GOT3 (cell line): ENCODE measurements at places on chromosomes 6 and 20.

DNA sequence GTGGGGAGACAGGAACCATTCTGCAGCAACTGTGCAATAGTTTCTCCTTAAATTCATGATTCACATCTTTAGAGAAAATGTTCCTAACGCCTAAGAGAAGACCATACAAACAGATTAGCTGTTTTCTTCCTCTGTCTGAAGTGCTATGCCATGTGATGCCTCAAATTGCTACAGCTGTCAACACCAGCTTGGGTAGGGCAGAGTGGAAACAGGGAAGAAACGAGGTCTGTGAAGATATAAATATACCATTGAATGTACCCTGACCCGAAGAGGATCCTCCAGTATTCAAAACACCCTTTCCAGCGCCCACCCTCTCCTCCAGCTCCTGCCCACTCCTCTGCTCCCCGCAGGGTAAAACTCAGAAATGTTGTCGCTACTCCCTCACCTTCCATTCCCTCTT lies 40.3 kb upstream of the PRND start:
- DNase-seq: no peak

- no peak for DNase-seq
Measured at GRCh38 chr6:32234934-32235333, 11.1 kb upstream of the NOTCH4 start.

DNA sequence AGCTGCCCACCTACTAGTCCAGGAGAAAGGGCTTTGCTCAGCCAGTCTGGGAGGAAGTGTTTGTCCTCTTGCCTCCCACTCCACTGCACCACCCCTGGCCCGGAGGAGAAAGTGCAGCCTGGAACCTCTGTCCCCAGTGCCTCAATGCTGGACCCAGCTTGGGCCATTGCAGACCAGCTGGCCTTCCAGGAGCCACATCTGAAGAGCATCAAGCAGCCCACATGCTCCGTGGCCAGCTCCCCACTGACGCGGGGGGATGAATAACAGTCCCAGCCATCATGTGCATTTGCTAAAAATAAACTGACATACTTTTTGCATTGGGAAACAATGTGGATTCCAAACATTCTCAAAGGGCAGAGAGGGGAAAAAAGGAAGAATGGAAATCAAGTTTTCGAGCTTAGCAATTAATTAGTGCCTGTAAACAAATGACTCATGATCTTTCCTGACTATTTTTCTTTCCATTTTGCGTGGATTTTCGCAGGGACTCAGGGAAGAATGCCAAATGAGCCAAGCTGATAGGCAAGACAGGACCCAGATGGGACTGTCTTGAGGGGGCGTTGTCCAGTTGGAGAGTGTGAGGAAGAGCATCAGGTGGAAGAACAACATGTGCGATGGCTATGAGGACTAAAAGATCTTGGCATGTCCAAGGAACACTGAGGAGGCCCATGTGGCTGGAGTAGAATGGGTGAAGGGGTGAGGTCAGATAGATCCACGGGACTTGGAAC lies 34.1 kb downstream of the CEBPB start:
- no peak for DNase-seq

- no peak for DNase-seq
Measured at GRCh38 chr6:36615018-36615761, 21.0 kb downstream of the SRSF3 start.

GRCh38 chr20:59299945-59300332 lies 472 bp upstream of the EDN3 start:
- DNase-seq: no peak

DNA sequence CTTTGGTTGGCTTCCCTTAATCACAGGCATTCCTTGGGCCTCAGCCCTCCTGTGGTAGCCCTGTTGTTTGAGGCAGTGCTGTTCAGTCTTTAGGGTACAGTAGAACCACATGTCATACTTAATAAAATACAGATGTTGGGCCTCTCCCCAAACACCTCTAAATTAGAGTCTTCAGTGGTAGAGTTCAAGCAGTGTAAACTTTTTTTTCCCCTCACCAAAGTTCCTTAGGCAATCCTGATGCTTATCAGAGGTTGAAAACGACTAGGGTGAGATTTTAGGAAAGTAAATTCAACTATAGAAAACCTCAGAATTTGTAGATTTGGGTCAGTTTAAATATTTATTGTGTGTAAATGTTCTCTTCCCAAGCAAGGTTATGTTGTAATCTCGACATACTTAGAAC lies 44.6 kb downstream of the BLTP3A start:
- no peak for DNase-seq
